Bronchial epithelial cell (primary cell): ENCODE measurements at places on chromosomes 11 and 22.

DNA sequence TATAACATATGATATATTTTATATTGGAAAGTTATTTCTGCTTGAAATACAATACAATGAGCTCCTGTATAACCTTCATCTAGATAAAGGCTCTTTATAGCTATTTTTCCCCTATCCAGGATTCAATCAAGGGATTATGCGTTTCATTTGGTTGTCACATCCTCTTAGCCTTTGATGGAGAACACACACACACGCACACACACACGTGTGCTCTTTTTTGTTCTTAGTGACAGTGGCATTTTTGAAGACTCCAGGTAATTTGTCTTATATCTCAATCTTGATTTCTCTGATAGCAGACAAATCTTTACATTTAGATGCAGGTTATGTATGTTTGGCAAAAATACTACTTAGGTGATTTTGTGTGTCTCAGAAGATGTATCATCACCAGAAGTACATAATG, 144.2 kb upstream of the CEP126 start:
- no peak for DNase-seq

DNA sequence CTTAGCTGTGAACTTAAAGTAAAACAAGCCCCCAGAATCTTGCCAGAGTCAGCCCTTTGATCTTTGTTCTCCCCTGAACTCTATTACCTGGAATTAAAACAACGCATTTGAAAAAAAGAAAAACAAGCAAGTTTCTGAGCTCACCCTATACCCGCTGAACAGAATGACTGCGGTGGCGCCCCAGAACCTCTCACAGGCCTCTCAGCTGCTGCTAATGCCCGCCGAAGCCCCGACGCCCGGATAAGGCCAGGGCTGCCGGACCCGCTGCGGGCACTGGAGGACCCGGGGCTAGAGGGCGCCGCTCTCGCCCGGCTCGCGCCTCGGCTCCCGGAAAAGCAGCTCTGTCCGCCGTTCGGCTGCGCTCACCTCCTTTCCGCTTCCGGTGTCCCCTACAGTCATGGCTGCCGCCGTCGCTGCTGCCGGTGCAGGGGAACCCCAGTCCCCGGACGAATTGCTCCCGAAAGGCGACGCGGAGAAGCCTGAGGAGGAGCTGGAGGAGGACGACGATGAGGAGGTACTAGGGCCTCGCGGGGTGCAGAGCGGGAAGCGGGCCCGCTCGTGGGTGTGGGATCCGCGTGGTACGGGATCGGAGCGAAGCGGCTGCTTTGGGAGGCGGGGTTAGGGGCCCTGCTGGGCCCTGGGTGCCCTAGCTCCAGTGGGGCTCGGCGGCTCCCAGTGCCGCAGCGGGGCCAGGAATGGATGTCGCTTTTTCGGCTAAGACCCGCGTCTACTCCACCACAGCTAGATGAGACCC, at the start of gene TOMM22:
TSS of gene TOMM22 (plus strand) at position 376 of the 754 bp plus-strand sequence. CDS start at position 398, 22 bp downstream.
- DNase-seq: peak; percentile 70

GRCh38 chr11:37442576-37442975, 844.5 kb upstream of the RAG2 start:
- DNase-seq: no peak

DNA sequence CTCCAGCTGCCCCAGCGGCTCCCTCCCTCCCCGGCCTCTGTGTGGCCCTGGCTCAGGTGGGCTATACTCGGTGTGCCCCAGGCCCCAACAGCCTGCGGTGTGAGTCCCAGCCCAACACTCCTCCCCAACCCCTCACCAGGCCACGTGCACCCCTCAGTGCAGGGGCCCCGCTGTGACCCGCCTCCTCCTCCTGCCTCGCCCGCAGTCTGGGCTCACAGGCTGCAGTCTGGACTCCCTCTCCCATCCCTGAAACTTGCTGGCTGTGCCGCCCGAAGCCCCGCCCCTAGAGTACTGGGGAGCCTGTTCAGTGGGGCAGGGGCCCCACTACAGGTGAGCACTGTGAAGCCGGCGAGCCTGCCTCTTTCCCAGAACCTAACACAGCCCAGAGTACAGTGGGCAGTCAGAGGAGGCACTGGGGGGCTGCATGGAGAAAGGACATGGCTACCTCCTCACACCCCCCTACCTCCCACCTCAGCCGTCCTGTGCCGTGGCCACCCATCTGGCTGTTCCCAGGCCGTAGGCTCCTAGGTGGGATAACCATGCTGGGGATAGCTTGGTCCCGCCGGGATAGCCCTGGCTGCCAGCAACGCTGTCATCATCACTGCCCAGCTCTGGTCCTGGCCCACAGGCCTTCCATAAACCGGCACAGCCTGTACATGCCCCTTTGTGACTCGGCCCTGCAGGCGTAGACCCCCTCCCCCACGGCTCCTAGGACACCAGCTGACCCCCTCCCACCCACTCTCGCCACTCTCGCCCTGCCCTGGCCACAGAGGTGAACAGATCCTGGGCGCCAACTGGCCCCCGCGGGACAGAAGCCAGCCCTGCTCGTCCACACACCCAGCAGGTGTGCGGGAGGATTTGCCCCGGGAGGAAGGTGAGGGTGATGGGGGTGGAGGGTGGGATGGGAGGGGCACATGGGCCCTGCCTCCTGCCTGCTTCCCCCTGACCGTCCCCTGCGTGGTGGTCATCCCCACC, 29.7 kb downstream of the CELSR1 start:
- DNase-seq: no peak

GRCh38 chr22:42207918-42208317, 62.5 kb downstream of the TCF20 start:
- DNase-seq: no peak

DNA sequence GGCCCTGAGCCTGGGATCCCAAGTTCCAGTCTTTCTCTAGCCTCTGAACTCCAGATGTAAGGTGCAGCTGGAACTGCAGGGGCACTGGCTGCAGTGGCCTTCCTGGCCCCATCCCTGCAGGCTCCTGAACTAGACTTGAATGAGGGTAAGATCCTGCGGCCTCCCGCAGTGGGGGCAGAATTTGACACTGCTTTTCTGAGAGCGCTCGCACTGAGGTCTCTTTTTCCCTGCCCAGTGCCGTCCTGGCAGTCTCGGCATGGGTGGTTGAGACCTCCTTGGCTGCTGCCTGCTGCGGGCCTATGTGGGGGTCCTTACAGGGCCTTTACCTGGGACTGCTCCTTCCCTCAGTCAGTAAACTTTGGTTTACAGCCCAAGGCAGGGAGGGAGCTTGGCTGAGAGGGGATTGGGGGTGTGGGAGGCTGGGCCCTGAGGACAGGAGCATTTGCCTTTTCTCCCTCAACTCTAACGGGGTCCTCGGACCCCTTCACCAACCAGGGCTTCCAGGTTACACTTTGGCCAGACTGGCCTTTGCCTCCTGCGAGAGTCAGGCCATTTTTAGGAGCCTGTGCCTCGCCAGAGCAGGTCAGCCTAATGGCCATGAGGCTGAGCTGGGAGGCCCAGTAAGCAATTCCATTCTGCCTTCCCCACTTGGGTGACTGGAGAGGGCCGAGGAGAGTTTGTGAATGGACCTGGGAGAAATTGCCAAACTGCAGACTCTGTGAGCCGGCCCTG, 35.4 kb downstream of the FAM83F start:
- DNase-seq: no peak

- peak; percentile 24 for DNase-seq
Measured at GRCh38 chr11:67027943-67028542, 5.1 kb downstream of the SYT12 start.

DNA sequence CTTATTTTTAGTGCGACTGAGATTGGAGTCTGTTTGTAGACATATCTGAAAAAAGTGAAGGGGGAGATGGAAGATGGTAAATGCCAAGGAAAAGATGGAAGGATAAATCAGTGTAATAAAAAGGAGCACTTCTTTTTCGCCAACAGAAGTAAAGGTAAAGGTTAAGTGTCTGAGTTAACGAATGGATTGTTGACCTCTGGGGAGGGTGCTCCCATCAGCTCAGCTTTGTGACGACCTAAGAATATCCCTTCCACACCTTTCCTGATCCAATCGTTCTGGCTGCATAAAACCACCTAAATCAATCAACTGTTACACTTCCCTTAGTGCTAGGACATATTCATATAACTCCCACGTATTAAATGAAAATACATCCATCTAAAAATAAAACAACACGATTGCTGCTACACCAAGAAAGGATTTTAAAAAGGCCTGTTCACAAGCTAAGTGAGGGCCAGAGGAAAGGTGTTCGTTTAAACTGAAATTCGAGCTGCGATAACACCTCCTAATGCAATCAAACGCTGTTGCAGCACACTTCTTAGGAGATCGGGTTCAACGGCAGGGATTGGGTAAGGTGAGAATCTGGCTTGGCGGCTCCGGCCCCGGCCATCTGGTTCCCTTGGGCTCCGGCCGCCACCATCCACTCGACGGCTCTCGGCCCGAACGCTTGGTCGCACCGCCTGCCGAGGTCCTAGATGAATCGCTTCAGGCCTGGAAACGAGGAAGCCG, 658 bp downstream of the C11orf71 start:
- no peak for DNase-seq

- DNase-seq: peak; percentile 83
Measured at GRCh38 chr11:67464411-67465188, 4.5 kb downstream of the TMEM134 start.

- DNase-seq: no peak
Measured at GRCh38 chr11:112715056-112715455, 246.2 kb upstream of the NCAM1 start.

DNA sequence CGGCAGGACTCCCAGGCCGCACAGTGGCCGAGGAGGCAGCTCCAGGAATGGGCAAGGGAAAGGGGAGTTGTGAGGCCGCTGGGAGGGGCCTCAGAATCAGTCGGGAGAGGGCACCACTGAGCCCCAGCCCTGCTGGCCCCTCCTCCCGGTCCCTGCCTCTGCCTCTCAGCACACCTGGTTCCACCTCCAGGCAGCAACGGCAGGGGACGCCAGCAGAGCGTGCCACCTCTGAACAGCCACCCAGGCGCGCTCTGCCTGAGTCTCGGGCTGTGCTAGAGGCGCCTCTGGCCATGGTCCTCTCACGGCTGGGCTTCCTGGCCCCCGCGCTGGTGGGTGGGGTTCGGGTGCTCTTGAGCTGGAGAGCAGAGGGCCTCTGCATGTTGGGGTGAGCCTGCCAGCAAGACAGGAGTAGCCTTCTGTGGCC, 33.0 kb downstream of the MOB2 start:
- DNase-seq: peak; percentile 45

- no peak for DNase-seq
Measured at GRCh38 chr11:14095882-14096281, 133.4 kb downstream of the SPON1 start.
